Kasumi-1 (cell line): ENCODE measurements at places on chromosomes 5 and 9.

DNA sequence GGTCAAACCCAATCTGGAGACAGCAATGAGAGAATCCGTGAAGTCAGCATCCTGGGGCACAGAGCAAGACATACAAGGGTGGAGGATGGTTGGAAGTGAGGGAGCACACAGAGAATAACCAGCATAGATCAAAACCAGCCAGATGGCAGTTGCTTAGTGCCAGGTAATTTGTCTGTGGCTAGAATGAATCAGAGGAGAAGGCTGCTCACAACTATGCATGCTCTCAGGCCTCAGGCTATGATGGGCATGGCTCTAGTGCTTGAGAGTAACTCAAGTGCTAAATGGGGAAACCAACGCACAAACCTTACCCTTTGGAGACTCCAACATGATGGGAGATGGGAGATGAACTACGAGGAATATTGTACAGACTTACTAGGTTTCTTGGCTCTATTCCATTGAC is 160.8 kb downstream of the DMRT2 start:
- no peak for DNase-seq

DNA sequence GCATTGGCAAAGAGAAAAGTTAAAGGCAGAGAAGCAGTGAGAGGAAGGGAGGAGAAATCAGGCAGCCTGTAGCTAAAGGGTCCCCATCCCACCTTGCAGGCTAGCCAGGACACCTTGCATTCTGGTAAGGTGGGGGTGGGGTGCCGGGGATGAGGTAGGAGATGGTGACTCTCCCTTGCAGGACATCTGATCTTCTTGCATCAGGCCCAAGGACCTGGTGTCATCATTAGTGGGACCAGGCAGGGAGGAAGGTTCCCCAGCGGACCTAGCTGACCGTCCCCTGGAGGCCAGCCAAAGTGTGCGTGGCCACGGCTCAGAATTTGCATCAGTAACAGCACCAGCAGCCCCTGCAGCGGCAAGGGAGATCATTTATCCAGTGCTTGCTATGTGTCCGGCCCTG is 21.7 kb upstream of the CYSTM1 start:
- no peak for DNase-seq

GRCh38 chr9:87109851-87110250 is 162.5 kb upstream of the GAS1 start:
- no peak for DNase-seq

DNA sequence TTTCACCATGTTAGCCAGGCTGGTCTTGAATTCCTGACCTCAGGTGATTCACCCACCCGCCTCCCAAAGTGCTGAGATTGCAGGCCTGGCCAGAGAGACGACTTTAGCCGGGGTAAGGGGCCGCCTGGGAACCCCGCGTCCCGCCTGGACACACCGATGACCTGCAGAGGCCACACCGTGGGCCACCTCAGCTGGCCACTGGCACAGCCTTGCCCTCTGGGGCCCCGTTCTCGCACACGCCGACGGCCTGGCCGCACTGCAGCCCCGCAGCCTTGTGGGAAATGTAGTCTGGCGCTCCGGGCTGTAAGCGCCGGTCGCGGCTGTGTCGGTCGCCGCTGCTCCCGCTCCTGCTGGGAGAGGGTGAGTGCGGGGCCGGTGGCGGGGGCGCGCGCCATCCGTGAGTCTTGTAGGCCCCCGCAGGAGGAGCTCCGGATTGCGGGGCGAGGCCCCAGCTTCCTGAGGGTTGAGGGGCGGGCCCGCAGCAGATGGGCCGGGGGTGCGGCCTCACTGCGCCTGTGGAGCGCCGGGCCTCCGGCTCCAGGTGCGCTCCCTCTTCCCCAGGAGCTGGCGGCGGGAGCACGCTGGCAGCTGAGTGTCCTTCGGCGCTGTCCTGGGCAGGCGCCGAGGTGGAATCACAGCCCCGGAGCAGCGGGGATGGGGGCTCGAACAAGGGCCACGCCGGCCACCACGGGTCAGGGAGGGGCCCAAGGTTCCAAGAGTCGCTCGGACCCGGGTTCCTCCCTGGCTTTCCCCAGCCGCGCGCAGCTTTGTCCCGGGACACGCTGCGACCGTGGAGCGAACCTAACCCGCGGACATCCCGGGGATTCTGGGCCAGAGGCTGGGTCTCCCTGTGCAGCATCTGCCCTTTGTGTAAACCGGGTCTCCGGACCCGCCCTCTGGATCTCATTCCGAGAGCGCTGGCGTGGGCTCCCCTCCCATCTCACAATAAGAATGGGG is at the start of gene ZFP2:
Gene ZFP2, plus strand, starts transcription at position 299 of the 957 bp plus-strand sequence. CDS start 35,401 bp downstream, outside the sequence.
- DNase-seq: peak; percentile 34

GRCh38 chr9:122204055-122204454 is 24.7 kb downstream of the LHX6 start:
- DNase-seq: no peak

GRCh38 chr5:78626009-78626571 is 22.5 kb downstream of the LHFPL2 start:
- no peak for DNase-seq

DNA sequence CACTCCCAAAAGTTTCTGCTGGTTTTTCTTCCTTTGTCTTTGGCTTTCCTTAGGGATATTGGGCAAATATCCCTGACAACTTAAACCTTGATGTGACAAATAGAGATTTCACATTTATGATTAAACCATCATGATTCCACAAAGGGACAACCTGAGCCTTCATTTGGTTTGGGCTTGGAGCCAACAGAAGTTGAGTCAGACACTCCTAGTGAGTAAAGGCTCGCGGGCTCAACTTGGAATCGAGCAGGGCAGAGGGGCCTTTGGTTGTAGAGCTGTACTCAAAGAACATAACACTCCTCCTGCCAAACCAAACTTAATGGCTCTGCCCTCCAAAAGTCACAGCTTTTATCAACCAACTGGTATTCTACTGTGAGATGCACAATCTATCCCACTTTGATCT is 290.2 kb upstream of the MAP3K1 start:
- DNase-seq: no peak

- no peak for DNase-seq
Observed at GRCh38 chr5:107948377-107948776, 277.6 kb upstream of the EFNA5 start.

GRCh38 chr9:107488375-107489143 is 1.0 kb downstream of the KLF4 start:
- DNase-seq: no peak

DNA sequence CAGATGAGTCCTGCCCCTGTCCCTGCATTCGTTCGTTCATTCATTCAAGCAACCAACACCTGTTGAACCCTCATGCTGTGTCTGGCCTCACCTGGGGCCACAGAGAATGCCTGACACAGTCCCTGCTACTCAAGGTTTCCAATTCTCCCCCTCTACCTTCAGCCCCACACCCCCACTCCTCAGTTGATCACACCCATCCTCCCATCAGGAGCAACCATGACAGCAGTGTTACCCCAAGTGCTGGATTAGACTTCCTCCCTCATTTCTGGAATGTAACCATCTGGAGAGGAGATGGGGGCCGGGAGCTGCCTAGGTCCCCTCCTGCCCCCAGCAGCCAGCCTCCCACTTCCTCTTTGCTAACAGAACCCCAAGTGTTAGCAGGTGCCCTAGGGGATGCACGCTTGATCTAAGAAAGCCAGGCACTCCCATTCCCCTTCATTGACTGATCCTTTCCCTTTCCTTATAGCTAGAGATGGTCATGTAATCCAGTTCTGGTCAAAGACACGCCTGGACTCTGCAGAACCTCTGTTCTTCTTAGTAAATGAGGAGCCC is 57.2 kb downstream of the SMIM23 start:
- DNase-seq: no peak

DNA sequence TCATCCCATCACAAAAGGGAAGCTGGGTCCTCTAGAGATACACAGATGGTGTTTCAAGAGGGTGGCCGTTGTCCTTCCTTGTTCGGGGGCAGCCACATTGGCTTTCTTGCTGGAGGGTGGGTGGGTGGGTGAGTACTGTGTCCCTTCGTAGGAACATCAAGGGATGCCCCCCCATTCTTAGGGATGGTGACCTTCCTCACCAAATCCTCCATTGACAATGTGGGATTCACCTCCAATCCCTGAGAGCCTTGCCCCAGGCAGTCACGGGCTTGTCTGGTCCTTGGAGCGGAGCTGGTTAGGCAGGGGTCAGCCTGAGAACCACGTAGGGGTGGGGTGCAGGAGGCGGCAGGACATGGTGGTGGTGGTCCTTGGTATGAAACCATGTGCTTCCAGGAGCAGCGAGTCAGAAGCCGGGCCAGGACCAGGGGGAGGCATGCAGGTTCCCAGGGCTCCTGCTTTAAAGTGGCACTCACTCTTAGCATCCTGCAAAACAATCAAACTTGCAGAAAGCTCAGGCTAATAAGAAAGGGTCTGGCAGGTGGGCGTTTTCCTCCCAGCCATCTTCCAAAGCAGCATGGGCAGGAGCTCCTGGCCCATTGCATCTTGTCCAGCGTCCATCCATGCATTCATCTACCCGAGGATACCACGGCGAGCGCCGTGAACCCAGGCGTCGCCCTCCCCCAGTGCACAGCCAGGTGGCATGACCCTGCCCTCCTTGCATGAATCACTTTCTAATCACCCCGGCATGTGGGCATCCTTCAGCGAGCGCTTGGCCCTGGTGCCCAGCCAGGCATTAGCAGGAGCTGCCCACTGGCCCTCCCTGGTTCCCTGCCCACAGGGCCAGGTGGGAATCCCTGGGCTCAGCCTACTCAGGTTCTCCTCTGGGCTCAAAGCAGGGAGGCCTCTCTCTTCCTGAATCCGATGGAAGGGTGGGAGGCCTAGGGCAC is 76.4 kb downstream of the NTNG2 start:
- DNase-seq: no peak

GRCh38 chr5:154214371-154215106 is 24.0 kb downstream of the GALNT10 start:
- no peak for DNase-seq

- DNase-seq: no peak
Observed at GRCh38 chr5:60208716-60209115, 315.2 kb upstream of the PDE4D start.

DNA sequence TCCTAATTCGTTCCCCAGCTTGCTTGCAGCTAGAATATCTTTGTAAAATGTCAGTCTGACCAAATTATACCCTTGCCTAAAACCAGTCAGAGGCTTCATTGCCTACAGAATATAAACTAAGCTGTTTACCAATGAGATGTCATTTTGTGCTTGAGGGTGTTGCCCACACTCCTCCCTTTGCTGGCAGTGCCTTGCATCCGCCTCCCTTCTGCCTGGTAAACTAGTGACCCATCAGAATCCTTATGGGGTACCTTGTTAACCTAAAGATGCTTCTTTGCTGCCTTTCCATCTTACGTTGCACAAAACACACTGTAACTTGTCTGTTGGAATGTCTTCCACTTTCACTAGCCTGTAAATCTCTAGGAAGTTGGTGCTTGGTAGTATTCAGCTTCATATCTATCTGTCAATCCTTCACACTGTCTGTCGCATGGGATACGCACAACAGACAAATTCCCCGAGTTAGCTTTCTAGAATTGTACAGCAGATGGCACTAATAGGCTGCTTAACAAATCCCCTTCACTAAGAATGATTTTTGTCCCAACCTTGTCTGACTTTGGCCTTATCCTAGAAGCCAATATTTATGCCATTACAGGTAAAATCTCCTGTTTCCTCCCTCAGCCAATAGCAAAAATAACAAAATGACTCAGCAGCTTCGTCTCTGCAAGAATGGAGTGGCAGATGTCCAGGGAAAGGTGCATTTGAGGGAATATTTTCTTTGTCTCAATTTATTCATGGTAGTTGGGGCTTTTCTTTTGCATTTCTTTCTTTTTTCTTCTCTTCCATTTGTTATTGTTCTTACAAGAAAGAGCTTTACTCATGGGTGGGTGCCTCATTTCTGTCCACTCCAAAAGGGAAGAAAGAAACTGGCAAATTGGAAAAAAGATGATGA is 3.0 kb downstream of the NUDT2 start:
- DNase-seq: peak; percentile 76

DNA sequence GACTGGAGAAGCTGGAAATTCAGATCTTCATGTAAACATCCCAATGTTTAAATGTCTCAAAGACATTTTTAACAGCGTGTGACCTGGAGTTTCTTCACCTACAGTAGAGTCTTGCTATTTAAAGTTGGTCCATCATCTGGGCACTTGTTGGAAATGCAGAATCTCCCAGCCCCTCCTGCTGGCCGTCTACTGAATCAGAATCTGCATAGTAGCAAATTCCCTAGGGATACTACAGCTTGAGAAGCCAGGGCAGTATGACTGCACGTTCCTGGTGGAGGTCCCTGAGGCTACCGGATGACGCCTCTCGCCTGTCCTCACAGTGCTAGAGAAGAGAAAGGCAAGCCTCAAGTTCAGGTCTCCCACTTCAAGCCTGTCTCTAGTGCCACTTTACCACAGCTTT is 15.7 kb downstream of the SAP30L start:
- DNase-seq: no peak

- DNase-seq: peak; percentile 18
Observed at GRCh38 chr9:5665059-5665458, 36.2 kb downstream of the RIC1 start.

DNA sequence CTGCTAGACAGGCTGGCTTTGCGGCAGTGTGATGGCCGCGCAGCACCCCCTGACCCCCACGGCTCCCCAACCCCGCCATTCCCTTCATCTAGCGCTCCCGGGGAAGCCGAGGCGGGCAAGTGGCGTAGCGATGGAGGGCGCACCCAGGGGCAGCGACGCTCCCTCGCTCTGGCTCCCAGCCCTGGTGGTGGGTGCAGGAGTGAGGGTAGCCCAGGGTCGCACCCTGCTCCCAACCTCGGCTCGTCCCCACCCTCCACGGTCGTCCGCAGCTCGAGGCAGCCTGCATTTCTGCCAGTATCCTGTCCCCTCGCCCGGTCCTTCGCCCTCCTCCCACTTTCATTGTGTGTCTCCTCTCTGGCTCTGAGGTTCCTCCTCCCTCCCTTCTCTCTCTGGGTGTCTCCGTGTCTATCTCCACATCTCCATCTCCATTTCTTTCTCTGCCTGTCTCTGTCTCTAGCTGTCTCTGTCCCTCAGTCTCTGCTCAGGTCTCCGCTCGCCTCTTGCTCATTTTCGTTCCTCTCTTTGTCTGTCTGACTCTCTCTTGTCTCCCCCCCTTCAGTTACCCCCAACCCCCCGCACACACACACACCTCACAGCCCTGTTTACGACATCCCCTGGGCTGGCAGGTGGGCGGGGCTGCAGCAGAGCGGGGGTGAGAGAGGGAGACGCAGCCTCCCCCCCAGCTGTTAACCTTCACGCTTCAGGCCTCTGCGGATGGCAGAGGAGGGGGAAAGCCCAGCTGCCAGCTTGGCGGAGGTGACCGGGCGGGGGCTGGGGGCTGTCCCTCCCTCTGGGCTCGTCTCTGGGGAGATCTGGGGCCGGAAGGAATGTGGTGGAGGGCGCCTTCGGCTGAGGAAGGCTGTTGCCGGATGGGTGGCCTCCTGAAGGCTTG is 48.7 kb upstream of the PSD2 start:
- DNase-seq: peak; percentile 21

DNA sequence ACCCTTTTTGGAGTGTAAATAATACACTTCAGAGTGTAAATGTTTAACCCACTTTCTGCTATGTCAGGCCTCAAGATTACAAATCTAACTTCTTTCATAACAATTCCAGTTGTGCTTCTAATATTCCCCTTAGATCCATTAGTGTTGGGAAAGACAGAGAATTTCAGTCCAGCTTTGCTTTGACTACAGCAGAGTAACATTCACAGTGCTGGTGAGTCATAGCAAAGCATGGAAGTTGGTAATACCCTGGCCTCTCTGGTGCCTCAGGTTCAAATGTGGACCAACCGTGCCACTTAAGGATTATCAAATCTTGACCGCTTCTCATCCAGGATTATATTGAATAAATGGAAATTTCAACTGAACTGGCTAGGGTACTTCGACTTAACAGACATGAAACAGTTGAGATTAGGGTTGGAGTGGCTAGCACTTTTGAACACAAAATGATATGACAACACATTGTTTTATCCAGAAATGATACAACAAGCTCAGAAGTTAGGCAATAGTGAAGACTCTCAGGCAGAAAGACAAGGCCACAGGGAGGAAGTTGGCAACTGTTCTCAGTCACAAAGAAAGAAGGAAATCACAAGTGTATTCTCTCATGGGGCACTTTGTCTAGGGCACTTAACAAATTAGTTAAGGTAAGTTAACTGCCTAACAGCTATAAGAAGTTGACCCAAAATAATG is 24.4 kb upstream of the RASA1 start:
- DNase-seq: peak; percentile 59
